ENCODE measurements at places on chromosomes 4 and X.
A peak's percentile ranks its signal among the peaks of the same experiment; 100 is the strongest.

- DNase-seq, result no peak
These were observed 65.2 kb downstream of the PARM1 start for GRCh38 chr4:74997948-74998729.

DNA sequence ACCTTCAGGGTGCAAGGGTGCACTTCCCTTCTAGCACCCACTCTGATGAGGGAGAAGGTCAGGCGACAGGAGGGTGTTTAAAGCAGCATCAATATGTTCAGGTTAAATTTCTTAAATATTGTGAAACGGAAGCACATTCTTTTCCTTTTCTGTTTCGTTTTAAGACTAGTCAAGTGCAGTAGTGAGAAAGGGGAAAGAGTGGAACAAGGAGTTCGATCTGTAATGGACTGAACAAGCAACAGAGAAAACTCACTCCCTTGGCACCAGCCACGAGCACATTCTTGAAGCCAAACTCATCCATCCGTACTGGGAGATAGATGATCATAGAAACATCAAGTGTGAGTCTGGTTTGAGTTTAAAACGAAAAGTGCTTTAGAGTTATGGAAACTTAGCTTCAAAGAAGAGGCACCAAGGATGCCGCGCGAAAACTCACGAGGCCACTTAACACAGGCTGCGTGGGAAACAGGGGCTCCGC is 815 bp downstream of the FAM53A start:
- DNase-seq, result peak; percentile 49

- DNase-seq, result no peak
These were observed 58.1 kb downstream of the LINC00632 start for GRCh38 chrX:140767646-140768045.

DNA sequence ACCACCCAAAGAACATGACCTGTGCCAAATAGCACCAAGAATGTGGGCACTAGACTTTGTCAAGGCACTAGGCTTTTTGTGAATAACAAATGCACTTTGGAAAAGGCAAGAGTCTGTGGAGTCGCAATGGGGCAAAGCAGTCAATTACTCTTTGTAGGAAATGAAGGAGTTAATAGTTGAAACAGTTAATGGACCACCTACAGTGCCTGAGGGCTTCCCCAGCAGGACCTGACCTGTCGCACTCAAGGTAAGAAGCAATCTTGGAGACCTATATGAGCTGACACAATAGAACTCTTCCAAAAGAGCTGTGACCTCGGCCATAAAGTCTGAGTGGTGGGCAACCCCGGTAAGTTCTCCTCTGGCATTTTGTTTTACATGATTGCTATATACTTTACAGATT is 49.2 kb upstream of the CAPN6 start:
- no peak for DNase-seq

DNA sequence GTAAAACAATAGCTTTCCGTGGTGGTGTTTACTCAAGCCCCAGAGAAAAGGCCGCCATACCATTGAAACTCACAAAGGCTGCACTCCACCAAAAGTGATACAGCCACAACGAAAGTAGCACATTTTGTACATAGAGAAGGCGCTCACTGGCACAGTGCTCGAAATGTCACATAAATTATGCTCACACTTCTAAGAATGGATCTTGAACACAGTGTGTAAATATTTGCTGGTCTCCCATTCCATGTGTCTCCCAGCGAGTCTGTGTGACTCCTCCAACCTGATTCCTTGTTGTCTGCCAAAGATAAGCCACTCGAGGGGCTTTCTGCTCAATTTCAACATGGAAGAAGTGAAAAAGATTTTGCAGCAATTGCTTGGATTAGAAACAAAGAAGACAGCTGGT is 234.0 kb upstream of the VCX3A start:
- no peak for DNase-seq

GRCh38 chr4:133929531-133930239 is 271.9 kb downstream of the PABPC4L start:
- DNase-seq, result no peak

DNA sequence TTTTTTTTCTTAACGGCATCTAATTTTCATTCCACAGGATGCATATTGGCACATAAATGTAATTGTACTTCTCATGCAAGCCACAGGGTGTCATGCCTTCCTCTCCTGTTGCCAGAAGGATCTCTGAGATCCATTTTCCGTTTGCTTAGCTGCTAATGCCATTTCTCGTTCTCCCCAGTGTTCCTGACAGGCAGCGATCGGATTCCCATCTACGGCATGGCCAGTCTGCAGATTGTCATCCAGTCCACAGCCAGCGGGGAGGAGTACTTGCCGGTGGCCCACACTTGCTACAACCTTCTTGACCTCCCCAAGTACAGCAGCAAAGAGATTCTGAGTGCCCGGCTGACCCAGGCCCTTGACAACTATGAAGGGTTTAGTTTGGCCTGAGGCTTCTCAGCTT is 8.9 kb upstream of the NAP1L5 start:
- peak; percentile 26 for DNase-seq

DNA sequence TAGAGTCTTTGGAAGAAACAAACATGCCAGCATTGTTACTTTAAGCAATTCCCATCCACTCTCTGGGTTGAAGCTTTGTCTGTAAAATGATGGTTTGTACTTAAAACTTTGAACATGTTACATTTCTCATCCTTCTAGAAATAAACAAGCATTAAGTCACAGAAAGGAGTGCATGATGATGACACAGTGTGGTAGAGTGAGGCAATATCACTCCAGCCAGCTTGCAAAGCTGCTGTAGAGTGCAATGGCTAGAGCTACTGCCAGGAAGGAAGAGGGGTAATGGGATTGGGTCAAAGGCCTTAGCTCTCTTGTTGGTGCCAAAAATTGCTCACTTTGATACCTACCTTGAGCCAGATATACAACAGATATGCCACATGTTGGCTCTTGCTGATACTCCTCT is 12.3 kb upstream of the ENOX2 start:
- DNase-seq, result peak; percentile 20

- DNase-seq, result no peak
These were observed 238.8 kb downstream of the OR13H1 start for GRCh38 chrX:131782646-131783045.

GRCh38 chr4:182265881-182266280 is 22.7 kb downstream of the TENM3 start:
- no peak for DNase-seq

DNA sequence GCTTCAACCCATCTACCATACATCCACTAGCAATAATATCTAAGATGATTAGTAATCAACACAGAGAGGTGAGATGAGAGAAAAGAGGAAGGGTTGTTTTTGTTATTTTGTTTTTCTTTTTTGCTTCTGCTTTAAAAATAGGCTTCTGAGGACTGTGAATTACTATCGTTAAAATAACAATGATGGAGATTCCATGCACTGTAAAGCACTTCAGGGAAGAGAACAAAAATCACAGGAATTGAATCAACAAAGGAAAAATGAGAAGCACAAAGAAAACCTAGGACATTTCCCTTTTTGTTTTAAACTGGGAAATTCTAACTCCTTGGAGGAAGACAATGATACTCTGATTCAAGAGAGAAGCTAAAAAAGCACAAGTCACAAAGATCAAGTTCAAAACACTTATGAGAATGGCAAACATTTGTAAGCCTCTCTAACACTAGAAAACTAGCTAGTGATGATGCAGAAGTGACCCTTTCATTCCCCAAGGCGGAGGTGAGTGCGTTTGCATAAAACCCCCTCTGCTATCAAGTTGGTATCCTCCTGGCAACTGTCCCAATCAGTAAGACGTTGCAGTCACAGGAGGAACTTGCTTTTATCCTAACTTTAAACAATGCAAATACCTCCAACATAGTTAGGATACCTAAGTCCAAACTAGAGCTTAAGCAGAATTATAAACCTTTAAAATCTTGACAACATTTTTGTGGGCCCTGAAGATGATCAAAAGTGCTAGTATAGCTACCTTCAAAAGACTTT is 308.5 kb downstream of the CAMK2D start:
- no peak for DNase-seq

- DNase-seq, result peak; percentile 35
These were observed 640 bp downstream of the PHF8 start for GRCh38 chrX:54043541-54044125.

DNA sequence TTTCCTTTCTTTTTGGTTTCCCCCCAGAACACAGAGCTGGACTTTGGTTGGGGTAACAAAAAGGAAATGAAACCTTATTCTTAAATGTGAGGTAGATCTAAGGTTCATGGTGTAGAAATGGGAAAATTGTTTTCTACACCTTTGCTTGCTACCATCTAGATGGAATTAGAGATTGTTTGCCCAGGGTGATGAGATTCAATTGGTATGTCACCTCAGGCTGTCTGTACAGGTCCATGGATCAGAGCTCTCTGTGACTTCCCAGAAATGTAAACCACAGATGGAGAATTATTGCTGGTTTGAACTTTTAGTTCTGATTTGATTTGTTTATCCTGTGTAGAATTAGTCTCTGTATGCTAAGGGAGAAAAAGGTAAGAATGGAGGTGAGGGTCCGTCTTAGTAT is 146.7 kb downstream of the PCDH7 start:
- DNase-seq, result no peak

DNA sequence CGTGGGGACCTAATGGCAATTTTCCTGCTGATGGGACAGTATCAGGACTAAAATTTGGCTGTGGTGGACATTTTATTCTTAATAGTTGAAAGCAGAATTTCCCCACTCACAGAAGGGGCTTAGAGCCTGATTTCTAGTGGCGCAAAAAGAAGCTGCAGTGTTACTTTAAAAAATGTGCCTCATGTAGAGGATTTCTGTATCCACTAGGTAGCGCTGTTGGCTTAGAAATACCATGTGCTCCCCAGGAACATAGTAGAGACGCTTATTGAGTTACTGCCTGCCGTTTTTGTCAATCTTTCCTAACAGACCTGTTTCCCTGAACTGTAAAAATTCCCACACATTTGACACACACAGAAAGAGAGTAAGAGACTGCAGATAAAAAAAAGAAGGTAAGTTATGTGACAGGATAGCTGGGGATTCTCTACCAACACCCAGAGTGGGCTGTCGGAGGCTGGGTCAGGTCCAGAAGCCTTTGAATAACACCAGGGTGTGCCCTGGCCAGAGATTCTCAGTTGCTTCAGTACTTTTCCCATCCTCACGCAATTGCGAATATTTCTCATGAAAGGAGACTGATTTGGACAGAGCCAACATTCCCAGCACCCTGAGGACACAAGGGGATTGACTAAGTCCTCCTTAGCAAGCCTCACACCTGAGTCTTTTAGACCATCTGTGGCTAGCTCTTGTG is 88.4 kb downstream of the ZXDA start:
- DNase-seq, result peak; percentile 67

DNA sequence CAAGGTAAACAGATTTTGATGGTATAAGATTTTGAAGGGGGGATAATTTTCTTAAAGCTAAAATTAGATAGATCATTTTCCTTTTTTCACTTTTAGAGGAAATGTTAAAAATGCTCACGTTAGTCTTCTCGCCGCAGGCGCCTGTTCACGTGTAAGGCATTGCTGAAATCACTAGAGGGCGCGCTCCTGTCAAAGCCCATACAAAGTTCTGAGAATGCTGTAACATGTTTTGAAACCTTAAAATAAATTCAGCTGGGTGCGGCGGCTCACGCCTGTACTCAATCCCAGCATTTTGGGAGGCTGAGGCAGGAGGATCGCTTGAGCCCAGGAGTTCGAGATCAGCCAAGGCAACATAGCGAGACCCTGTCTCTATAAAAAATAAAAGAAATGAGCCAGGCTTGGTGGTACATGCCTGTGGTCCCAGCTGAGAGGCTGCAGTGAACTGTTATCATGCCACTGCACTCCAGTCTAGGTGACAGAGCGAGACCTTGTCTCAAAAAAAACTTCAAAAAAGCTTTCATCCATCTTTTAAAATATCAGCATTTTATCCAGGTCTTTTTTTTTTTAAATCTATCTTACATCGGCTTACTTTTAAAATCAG is 138.0 kb downstream of the RBMX2 start:
- peak; percentile 71 for DNase-seq

DNA sequence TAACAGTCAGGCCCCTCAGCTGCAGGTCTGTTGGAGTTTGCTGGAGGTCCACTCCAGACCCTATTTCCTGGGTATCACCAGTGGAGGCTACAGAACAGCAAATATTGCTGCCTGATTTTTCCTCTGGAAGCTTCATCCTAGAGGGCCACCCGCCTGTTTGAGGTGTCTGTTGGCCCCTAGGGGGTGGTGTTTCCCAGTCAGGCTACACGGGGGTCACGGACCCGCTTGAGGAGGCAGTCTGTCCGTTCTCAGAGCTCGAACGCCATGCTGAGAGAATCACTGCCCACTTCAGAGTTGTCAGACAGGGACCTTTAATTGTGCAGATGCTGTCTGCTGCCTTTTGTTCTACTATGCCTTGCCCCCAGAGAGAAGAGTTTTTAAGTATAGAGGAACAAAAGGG is 160.8 kb downstream of the DKK2 start:
- DNase-seq, result no peak

GRCh38 chr4:80115368-80116181 is 42.5 kb upstream of the ANTXR2 start:
- no peak for DNase-seq
